ENCODE measurements at places on chromosomes 16 and 17.
A peak's percentile ranks its signal among the peaks of the same experiment; 100 is the strongest.

DNA sequence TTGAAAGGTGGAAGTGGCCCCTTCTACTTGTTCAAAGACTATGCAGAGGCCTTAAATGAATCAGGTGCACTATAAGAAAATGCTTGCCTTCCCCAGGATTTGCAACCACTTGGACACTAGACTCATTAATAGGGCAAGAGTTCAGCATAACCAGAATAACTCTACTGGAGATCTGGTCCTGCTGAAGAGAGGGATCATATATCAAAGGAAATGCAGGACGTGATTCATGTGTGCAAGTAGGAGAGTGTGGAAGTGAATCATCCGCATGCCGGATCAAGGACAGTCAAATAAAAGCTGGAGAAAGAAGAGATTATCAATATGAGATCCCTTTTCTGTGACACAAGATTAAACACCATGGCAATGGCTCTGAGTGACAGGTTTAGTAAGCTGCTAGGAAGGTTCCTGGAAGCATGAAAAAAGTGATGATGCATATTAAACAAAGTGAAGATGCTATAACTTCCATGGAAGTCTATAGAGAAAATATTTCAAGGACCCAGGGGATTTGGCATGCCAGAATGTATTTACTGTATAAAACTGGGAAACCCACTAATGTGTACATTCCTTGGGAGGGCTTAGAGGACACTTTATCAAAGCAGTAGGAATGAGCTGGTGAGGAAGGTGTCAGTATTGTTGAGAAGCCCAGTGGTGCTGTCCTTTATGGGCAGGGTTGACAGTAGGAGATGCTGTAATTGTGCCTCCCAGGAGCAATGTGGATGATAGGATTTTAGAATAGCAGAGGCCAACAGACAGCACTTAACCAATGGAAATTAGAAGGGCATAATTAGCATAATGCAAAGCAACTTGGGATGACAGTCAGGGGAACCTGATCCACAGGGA lies 133.1 kb downstream of the ABCA8 start:
- no peak for DNase-seq

GRCh38 chr16:2035431-2036199 lies 8.9 kb downstream of the NHERF2 start:
- DNase-seq, result no peak

GRCh38 chr16:15739464-15739863 lies 89.4 kb downstream of the NDE1 start:
- DNase-seq, result no peak

GRCh38 chr17:69723741-69724140 lies 309.2 kb downstream of the MAP2K6 start:
- DNase-seq, result no peak

DNA sequence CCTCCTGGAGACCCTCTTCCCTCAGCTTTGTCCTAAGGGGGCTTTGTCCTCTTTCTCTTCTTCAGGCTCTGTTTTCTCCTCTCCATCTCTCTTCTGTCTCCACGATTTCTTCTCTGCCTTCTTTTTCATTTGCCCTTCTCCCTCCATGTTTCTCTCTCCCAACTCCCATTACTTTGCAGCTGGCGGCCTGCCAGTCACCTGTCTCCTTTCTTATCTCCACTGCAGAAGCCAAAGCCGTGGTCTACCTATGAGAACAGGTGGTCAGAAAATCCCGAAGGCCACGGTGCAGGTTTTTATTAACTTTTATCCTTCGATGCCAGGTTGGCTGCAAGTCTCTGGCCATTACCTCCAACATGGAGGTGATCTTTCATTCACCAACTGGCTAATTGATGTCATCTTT lies 45.1 kb downstream of the FZD2 start:
- no peak for DNase-seq

DNA sequence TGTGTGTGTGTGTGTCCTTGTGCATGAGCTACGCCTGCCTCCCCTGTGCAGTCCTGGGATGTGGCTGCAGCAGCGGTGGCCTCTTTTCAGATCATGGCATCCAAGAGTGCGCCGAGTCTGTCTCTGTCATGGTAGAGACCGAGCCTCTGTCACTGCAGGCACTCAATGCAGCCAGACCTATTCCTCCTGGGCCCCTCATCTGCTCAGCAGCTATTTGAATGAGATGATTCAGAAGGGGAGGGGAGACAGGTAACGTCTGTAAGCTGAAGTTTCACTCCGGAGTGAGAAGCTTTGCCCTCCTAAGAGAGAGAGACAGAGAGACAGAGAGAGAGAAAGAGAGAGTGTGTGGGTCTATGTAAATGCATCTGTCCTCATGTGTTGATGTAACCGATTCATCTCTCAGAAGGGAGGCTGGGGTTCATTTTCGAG lies 22.5 kb downstream of the STAT5A start:
- no peak for DNase-seq

GRCh38 chr17:14316126-14316832 lies 15.4 kb downstream of the HS3ST3B1 start:
- DNase-seq, result no peak

DNA sequence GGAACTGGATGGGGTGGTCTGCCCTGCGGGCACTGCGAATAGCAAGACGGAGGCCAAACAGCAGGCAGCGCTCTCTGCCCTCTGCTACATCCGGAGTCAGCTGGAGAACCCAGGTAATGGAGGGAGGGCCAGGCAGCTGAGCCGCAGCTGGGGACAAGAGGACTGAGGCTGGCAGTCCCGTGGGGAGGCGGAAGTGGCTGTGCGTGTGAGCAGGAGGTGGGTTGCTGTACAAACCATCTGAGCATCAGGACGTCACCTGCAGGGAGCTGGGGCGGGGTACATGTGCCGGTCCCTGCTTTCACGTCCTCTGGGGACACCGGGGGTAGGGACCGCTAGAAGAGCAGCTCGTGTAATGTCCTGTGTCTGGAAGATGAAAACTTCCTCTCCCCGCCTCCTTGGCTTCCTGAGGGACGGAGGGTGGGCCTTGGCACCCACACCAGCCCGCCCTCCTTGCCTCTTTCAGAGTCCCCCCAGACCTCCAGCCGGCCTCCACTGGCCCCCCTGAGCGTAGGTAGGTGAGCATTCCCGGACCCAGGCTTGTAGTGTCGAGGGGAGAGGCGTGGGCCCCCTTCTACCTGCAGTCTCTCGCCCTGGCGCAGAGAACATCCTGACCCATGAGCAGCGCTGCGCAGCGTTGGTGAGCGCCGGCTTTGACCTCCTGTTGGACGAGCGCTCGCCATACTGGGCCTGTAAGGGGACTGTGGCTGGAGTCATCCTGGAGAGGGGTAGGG lies 3.7 kb downstream of the ADAD2 start:
- DNase-seq, result no peak

- peak; percentile 64 for DNase-seq
Observed at GRCh38 chr17:2181206-2181896, 122.2 kb downstream of the SMG6 start.

- no peak for DNase-seq
Observed at GRCh38 chr16:69273009-69273408, 38.1 kb upstream of the VPS4A start.

GRCh38 chr16:66843191-66843590 lies 1.0 kb upstream of the CA7 start:
- no peak for DNase-seq

DNA sequence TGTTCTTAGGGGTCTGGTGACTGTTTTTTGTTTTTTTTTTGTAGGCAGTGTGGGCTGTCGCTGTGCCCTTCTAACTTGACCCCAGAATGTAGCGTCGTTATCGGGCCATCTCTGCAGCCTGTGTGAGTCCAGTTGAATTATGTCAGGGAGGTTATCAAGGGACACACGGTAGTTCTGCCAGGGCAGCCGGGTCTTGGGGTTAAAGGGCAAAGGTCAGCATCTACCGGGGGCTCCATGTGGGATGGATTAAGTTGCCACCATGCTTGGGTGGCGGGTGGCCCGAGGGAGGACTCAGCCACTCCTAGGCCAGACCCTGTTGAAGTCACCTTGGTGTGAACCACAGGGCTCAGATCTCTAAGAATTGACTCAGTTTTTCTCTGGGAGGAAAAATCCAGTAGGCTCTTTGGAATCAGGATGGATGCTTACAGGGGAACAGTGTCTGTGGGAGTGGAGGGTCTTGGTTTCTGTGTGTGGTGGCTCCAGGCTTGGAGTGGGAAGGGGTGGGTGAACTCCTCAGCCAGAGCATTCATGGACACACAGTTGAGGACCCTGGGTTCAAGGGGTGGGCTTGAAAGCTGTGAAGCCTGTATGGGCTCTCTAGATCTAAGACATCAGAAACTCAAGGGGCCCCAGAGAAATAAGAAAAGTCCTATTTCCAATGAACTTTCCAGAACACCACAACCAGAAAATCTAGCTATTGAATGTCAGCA lies 191.7 kb downstream of the IRF8 start:
- no peak for DNase-seq

DNA sequence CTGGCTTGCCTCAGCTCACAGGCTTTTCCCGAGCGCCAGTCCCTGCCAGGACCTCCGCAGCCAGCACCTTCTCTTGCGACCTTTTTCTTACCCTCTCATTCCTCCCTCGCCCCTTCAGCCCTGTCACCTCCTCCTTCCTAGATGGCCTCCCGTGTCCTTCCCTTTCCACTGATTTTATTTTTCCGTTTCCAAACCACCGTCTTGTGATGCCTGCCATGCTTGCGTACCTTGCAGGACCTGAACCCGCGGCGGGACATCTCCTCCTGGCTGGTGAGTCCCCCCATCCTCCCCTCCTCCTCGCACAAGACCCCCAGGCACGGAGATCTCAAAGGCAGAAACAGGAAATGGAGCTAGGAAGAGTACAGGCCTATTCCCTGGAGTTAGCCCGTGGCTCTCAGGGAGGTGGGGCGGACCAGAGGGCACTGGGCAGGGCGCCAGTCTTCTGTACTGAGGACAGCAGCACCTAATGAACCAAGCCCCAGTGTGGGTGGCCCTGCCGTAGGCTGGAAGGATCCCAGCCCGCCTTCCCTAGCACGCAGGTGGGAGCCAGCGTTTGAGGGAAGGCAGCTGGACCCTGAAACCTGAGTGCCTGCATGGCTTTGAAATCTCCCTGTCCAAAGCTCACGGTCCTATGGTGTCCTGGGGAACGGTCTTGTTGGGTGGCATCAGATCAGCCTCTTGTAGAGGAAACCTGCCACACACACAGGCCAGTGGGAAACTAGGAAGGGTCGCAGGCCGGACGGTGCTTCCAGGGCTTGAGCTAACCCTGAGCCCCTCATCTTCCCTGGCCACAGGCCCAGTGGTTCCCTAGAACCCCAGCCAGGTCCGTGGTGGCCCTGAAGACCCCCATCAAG lies 612 bp downstream of the CISD3 start:
- peak; percentile 67 for DNase-seq

DNA sequence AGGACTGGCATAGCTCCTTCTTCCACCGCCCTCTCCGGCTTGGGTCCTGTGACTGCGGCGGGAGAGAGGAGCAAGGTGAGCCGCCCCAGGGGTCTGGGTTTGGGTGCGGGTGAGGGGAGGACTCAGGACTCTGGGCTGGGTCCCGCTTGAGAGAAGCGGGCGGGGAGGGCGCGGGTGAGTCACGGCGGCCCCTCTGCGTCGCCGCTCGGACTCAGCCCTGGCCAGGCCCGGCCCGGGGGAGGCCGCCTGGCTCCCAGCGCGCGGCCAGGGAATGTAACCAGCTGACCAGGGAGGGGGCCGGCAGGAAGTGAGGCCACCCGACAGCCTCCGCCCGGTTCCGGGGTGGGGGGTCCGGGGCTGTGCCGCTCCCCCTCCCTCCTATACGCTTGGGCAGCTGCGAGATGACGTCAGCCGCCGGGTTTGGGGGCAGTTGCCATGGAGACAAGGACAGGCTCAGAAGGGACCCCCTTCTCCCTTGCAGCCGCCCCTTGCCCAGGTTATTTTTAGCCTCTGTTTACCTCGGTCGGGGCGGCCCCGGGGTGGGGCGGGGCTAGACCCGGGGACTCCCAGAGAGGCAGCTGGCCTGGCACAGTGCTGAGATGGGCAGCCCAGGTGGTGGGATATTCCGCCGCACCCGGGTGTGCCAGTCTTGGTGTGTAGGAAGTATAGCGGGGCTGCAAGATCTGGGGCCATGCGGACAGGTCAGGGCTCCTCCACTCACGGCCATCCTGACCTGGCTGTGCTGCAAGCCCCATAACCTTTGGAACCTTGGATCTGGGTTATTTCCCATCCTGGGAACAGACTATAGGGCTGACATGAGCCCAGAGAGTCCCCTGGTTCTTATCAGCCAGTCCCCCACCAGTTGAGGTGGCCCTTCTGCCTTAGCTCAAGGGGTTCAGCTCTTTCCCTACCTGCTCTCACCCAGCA lies 1.6 kb downstream of the RIPOR1 start:
- no peak for DNase-seq

GRCh38 chr16:69017036-69017783 lies 88.2 kb upstream of the HAS3 start:
- DNase-seq, result no peak

DNA sequence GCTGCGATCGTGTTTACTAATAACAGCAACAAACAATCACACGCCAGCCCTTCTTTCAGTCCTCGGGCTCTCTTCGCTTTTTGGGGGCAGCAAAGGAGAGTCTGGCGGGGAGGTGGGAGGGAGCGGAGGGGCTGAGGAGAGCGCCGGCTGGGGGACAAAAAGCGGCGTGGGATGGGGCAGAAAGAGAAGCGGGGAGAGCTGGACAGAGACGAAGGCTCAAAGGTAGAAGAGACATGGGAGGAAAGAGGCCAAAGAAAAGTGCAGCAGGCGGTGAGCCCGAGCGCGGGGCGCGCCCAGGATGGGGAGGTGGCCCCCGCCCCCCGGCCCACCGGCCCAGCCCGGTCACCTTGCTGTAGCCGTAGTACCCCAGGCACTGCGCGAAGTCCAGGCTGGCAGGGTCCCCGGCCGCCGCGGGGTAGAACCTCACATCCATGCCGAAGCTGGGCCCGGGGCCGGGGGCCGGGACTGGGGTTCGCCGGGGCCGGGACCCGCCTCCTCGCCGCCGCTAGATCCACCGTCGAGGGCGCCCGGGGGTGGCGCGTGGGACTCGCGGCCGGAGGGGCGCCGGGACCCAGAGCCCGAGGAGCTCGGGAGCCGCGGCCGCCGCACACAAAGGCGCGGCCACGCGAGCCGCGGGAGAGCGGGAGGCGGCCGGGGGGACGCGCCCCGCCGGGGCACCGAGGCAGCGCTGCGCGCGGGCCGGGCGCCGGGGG lies 496 bp downstream of the TOX3 start:
- DNase-seq, result no peak

DNA sequence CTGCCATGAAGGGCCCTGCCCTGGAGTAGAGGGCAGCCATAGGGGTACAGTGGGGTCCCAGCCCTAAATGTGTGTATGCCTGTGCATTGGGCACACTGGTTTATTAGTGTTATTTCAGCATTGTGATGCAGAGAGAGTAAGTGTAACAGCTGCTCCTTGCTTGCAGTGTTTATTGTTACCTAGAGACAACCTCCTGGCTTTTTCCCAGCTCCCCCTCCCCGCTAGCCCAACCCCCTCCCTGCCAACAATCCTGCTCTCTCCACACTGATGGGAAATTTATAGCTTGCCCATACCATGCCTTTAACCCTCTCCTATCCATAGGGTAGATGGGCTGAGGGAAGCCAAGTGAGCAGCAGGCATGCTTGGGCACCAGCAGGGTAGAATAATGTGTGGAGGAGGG lies 51.3 kb downstream of the NEUROD2 start:
- no peak for DNase-seq

- no peak for DNase-seq
Observed at GRCh38 chr16:26214581-26215174, 522.9 kb downstream of the HS3ST4 start.

DNA sequence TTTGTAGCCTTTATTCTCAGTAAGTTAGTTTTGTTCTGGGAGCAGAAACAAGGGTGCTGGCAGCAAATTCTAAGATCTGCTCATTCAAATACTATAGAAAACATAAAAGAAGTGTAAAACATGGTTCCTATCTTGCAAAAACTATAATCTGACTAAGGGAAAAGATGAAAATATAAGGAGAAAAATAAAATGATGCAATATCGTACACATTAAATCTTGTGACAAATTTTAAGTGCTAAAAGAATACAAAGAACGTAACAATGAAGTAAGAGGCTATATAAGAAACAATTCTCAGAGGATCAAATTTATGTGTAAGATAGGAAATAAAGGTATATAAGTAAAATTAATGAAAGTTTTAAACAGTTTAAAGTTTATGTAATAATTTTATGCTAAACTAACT lies 224.6 kb downstream of the CEP112 start:
- DNase-seq, result no peak
